Kidney glomerular epithelial cell (primary cell): ENCODE measurements at places on chromosomes 12 and 14.
A peak's percentile ranks its signal among the peaks of the same experiment; 100 is the strongest.

DNA sequence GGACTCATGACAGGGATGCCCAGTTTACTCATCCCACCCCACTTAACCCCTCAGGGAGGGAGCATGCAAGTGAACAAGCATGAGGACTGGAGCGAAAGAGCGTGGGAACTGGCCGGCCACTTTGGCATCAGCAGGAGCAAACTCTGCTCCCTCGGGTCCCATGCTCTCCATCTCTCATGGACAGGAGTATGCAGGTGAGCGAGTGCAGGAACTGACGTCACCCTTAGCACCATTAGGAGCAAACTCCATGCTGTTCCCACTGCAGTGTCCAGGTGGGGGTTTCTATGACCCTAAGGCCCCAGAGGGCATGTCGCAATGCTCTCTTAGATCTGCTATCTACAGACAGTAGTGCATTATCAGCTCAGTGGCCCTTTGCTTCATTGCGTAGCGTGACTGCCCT is 821.8 kb upstream of the LRFN5 start:
- DNase-seq, result no peak

- no peak for DNase-seq
Measured at GRCh38 chr12:127716166-127716565, 550.8 kb upstream of the TMEM132C start.

GRCh38 chr12:97680751-97681150 is 218.1 kb downstream of the RMST start:
- no peak for DNase-seq

DNA sequence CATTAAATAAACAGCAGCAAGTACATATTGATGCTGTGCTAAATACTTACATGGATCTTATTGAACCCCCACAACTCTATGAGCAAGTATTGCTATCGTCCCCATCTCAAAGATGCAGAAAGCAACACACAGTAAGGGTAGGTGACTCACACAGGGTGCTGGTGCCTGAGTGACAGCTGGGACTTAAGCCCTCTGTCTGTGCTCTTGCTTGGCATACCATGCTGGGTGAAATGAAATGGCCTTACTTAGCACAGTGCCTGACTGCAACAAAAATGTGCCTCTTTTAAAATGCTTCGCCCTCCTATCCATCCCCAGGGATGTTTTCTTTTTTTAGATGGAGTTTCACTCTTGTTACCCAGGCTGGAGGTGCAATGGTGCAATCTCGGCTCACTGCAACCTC is 788 bp downstream of the TEX52 start:
- DNase-seq, result no peak

GRCh38 chr14:35301735-35302528 is 9.8 kb downstream of the PSMA6 start:
- DNase-seq, result no peak

DNA sequence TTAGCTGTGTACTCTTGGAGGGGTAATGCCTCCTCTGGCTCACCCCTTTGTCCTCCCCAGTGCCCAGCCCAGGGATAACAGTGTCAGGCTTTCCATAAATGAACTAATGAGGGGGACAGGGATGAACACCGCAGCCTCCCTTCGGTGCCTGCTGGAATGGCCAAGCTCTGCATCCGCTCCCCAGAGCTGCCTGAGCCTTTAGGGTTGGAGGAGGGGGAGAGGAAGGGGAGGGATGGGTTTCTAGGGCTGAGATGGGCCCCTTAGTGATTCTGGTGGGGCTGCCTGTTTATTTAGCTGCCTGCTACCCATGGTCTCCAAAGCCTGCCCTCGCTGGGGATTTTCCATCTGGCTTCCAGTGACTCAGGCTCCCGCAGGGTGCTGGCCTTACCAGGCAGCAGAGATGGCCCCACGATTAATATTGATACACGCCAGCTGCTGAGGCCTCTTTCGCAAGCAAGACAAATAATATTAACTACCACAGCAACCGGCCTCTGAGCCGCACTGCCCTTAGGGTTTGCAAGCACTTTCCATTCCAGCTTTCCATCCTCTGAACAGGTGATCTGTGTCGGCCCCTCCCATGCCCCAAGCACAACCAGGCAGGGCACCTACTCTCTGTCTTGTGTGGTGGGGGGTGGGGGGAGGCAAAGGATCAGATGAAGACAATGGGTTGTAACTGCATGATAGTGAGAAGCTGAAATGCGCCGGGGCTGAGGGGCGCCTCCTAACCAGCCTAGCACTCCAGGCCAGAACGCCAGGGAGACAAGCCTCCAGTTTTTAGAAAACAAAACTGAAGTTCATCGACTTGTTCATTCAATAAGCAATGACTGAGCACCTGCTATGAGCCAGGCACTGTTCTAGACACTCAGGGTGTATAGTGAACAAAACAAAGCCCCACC is 56.7 kb downstream of the C14orf132 start:
- no peak for DNase-seq

DNA sequence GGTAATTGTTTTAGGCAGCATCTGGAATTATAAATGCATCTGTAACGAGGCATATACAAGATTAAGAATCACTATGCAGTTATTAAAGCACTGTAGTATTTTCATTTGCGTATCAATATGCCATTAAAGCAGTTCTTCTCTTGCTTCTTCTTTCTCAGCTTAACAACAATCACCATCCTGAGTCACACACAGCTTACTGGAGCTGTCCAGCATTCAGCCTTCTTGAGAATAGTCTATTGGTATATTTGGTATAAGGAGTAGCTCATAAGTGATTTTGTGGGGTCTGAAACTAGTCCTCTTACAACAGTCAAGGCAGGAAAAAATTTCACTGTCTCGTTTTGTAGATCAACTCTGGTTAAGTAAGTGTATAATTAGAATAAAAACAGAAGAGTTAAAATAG is 523.0 kb upstream of the FOXG1 start:
- DNase-seq, result no peak

GRCh38 chr12:50690925-50691324 is 73.0 kb upstream of the ATF1 start:
- DNase-seq, result no peak

DNA sequence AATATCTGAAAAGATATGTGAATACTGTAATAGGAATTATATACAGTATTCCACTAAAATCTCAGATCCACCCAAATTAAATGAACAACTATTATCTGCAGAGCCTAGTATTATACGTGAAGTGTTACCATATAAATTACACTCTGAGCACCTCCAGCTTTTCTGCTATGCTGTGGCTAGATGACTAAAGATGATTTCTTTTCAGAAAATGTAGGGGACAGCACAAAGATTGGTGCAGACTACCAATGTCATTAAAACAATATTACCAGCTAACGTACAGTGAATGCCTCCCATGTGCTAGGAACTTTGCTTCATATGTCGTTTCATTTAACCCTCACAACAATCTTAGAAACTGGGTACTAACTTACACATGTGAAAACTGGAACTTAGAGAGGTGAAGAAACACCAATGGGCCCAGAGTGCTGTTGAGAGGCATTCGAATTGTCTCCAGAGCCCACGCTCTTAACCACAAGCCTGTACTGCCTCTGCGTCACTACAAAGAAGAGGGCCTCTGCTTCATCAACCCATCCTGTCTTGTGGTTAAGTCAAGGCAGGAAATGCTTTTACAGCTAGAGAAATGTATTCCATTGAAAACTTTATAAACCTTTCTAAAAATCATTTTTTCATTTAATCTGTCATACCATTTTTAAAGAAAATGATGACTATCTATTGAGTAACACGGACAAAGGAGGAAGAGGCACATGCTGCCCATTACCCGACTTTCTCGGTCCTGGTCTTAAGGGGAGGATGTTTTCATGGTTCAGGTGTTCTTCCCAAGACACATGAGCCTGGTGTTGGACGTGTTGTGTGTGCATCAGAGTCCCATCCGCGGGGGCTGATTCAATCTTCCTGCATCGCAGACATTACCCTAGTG is 1.3 kb downstream of the GPR65 start:
- no peak for DNase-seq

DNA sequence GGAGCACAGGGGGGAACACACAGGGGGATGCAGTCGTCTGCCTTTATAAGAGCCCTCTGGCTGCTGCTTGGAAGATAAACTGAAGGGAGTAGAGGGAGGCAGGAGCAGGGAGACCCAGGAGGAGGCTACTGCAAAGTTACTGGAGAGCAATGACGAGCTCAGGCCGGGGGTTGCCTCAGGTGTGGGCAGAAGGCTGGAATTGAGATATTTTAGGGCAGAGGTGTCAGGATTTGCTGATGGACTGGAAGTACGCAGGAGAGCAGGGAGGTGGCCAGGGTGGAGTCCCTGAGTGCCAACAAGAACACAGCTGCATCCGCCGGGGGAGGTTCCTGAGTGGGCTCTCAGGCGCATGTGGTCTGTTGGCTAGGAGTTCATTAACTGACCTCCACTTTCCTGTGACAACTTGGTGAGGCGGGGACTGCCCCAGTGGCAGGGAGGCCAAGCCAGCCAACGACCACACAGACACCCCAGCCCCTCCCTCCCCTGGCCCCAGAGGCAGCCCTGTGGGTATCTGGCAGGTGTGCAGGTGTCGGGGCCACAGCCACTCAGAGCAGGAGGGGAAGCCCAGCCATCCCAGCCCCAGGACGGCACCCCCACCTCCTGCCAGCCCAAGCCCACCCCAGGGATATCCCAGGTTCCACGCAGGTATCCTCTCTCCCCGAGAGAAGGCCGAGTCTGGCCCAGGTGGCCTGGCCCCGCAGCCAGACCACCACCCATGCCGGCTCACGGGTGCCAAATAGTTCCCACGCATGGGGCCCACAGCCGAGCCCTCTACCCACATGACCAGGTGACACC is 85.4 kb downstream of the NCOR2 start:
- DNase-seq, result no peak

DNA sequence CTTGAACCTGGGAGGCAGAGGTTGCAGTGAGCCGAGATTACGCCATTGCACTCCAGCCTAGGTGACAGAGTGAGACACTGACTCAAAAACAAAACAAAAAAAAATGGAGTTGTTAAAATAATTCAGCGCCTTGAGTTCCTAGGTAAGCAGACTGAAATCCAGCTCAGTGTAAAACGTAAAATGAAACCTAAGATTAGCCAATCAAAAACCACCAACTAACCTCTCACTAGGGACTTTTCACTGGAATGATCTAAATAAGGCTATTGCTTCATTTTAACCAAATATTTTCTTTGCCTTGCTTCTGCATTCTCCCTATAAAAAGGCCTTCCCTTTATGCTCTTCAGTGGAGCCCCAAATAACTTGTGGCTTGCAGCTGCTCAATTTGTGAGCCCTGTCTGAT is 91.6 kb upstream of the HIF1A start:
- DNase-seq, result no peak

DNA sequence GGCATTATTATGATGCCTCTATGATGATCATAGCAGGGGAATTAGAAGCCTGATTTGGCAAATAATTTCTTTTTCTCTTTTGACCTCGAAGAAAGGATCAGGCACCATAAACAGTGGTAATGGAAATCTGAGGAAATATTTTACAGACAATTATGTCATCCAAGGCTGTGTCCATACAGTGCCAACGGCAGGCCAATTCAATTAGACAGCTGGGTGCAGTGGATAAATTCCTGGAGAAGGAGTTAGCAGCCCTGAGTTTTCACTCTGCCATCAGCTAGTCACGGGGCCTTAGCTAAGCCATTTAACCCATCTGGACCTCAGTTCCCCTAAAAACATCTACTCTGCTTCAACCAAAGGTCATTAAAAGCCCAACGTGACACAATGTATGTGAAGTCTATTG is 4.1 kb downstream of the TPH2 start:
- no peak for DNase-seq

DNA sequence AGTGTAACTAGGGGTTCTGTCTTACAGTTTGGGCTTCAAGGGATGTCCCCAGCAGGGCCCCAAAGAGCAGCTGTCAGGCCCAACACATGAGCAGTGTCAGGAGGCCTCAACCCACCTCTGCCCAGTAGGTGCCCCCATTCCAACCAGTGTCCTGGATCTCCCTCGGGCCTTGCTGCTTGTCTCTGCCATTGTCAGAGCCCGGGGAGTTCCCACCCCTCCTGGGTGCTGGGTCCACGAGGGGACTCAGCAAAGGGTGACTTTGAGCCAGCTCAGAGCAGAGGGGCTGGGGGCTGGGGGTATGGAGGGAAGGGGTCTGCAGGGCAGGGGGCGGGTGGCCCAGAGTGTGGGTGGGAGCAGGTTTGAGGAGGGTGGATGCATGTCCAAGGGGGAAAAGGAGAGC is 18.0 kb upstream of the BEGAIN start:
- no peak for DNase-seq

- no peak for DNase-seq
Measured at GRCh38 chr14:61406675-61407074, 85.3 kb downstream of the PRKCH start.

GRCh38 chr14:60773558-60773957 is 39.0 kb downstream of the MNAT1 start:
- DNase-seq, result no peak

DNA sequence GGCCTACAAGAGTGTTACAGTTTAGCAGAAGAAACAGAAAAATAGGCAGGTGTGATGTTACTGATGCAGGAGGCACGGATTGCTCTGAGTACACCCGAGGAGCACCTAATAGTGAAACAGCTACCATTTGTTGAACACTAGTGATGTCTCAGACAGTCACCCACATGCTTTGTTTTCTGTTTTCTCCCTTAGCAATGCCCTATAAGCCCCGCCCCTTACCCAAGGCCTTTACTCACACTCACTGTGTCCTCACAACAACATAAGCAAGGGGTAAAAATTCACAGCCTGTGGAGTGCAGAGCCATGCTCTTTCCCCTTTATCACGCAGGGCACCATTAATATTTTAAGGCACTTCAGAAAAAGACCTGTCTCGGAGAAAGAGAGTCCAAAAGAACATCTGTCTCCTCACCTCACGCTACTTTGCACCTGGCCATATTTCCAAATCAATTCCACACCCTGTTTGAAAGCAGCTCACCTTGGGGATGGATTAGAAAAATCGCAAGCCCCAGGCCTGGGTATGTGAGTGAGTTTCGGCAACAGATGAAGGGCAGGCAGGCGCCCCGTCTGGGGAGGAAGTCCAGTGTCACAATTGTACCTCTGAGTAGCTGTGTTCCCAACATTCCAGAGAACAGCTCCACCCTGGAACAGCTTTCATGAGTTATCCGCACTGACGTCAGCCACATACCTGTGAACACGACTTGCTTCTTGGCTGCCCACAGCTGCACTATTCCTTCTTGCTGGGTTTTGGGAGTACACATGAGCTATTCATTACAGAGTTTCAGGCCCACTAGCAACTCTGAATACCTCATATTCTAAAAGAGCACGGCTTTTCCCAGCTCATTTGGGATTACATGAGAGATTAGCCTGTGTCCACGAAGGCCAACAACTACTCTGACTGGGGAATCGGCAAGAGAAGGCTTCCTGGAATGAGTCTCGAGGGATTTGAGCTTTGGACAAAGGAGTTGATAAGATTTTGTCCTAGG is 26.0 kb downstream of the MAPK1IP1L start:
- peak; percentile 27 for DNase-seq

- DNase-seq, result no peak
Measured at GRCh38 chr12:106042037-106042436, 96.7 kb downstream of the NUAK1 start.

- DNase-seq, result no peak
Measured at GRCh38 chr12:78795934-78796445, 68.6 kb upstream of the SYT1 start.

GRCh38 chr12:49543914-49544815 is 5.3 kb downstream of the KCNH3 start:
- no peak for DNase-seq
